ENCODE measurements at places on chromosomes 11 and 22. TPM values are rescaled to one million over a fixed set of nuclear protein-coding genes. Genes with fewer than 3 reads are reported as not detected.

The KRTAP5-10 gene
- not detected for total RNA-seq

The CNGA4 gene
- total RNA-seq = 0.14 TPM

The ACRV1 gene
- not detected for total RNA-seq

The ROM1 gene
- total RNA-seq = 1.4 TPM

The C22orf31 gene
- not detected for total RNA-seq

The CARD10 gene
- 71.3 TPM for total RNA-seq

Data from kidney epithelial cell (primary cell).